Islet precursor cell (in vitro differentiated cells): ENCODE measurements at places on chromosomes 7 and 10.

DNA sequence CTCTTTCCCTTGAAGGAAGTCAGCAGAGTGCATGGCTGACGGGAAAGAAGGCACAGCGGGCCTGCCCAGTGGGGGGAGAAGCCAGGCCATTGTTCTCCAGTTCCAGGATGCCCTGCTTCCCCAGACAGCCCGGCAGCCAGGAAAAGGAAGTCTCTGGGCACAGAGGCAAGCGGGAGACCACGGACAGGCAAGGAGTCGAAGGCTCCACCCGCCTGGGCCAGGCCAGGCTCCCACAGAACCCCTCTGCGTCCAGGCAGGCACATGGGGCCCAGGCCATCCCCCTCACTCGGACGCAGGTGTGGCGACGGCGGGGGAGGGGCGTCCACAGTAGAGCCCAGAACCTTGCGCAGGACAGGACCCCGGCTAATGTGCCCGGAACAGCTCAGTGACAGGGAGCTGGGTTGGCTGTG is 8.7 kb downstream of the GPR146 start:
- DNase-seq, result no peak

- DNase-seq, result no peak
Observed at GRCh38 chr7:88018501-88018900, 84.5 kb downstream of the ADAM22 start.

- no peak for DNase-seq
Observed at GRCh38 chr10:31581741-31582323, 262.8 kb downstream of the ZEB1 start.

DNA sequence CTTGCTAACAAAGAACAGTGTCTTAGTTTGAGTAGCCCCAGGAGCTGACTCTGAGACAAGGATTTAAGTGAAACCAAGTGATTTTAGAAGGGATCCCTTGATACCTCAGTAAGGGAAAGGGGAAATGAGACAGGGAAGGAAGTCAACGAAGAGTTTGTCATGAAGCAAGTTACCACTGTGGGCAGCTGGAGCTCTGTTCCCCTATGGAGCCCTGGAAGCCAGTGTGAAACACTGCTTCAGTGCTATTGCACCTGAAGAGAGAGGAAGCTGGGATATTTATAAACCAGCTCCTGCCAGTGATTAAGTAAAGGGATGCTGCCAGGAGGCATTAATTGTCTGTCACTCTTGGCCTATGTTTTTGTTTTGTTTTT is 58.9 kb upstream of the WAPL start:
- no peak for DNase-seq

DNA sequence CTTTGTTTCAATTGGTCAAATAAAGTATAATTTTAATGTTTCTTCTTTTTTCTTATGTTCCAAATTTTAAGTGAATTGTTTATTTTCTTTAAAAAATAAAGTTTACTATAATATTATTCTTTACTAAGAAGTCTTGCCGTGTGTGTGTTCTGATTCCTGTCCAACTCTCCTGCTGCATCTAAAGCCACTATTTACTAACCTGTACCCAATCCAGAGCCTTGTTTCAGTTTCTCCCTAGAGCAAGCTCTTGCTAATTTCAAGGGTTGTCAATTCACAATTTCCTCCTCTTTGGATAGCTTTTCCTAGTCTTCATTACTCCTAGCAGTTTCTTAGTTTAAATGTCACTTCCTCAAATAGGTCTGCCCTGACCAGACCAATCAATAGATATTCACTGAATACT is 314.9 kb upstream of the SEMA3A start:
- DNase-seq, result no peak

DNA sequence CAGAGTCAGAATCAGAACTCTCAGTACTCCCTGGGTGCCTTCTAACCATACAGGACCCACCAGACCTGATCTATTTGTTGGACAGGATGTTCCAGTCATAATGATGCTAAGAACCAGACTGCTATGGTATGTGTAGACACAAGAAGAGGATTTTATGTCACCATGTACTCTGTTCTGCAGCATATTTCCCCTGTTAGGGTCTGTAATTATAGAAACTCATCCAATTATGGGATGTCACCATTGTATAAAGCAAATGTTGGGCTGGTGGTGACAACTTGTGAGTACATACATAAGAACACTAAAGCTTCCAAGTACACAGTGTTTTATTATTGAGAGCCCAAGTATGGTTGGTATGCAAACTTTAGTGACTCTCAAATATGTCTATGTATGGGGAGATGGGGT is 67.1 kb upstream of the AGBL3 start:
- DNase-seq, result no peak

DNA sequence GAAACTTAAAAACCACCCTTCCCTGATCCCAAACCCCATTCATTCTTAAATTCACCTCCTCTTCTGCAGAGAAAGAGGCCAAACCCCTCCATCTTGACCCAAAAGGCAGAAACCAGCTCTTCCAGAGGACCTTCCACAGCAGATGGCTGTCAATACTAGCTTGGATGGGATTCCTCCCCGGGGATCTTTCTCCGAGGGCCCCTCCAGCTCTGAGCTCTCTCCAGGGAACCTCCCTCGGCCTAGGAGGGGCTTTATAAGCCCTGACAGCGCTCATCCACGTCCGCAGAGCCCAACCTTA is 5.4 kb downstream of the TNRC18 start:
- no peak for DNase-seq

DNA sequence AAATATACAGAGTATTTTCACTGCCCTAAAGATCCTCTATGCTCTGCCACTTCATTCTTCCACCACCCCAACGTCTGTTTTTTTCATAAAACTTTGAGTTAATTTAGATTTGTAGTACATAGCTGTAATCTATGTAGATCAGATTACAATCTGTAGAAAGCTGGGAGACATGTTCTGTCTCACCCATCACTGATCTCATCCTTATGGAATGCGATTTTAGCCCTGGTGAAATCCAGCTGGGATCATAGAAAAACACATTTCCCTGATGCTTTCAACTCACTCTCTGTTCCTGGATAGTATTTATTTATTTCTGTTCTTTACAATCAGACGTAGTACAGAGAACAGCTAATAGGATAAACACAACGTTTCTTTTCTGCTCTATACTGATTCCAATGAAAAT is 521.0 kb downstream of the KIF20B start:
- DNase-seq, result peak; percentile 61

DNA sequence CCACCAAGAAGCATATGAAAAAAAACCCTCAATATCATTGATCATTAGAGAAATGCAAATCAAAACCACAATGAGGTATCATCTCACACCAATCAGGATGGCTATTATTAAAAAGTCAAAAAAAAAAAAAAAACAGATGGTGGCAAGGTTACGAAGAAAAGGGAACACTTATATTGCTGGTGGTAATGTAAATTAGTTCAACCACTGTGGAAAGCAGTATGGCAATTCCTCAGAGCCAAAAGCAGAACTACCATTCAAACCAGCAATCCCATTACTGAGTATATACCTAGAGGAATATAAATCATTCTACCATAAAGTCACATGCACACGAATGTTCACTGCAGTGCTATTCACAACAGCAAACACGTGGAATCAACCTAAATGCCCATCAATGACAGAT is 46.0 kb downstream of the CNOT4 start:
- no peak for DNase-seq

GRCh38 chr7:74294191-74294998 is 5.2 kb downstream of the CLIP2 start:
- peak; percentile 72 for DNase-seq

- DNase-seq, result peak; percentile 88
Observed at GRCh38 chr10:15167411-15168290, 842 bp downstream of the NMT2 start.

- DNase-seq, result no peak
Observed at GRCh38 chr7:749140-749551, 22.1 kb upstream of the PRKAR1B start.

DNA sequence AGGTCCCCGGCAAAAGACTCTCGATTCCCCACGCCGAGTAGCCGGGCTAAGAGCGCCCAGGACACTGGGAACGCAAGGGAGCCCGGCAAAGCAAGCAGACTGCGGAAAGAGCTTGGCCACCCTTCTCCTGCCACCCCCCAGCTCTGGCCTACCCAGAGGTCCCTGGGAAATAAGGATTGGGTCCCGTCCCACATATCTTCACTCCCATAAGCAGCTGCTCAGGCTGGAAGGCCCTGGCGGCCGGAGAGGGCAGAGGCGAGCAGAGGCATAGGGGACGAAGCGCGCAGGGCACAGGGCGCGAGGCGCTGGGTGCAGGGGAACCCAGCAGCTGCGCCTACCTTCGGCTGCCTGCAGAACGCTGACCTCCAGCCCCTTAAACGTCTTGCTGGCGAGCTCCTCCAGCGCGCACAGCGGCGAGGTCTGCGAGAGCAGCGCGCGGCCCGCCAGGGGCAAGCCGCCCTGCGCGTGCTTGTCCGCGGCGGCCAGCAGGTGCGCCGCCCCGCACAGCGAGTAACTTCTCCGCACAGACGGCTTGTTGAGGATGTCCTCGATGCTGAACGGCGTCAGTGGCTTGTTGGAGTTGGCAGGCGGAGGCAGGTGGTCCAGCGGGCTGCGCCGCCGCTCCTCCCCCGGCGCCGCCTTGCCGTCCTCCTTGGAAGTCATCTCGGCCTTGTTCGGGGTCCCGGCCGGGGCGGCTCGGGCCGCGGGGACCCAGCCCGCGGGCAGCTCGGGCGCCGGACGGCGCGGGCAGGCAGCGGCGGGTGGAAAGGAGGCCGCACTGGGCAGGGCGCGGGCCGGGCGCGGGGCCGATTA is 904 bp downstream of the LBX1 start:
- no peak for DNase-seq

DNA sequence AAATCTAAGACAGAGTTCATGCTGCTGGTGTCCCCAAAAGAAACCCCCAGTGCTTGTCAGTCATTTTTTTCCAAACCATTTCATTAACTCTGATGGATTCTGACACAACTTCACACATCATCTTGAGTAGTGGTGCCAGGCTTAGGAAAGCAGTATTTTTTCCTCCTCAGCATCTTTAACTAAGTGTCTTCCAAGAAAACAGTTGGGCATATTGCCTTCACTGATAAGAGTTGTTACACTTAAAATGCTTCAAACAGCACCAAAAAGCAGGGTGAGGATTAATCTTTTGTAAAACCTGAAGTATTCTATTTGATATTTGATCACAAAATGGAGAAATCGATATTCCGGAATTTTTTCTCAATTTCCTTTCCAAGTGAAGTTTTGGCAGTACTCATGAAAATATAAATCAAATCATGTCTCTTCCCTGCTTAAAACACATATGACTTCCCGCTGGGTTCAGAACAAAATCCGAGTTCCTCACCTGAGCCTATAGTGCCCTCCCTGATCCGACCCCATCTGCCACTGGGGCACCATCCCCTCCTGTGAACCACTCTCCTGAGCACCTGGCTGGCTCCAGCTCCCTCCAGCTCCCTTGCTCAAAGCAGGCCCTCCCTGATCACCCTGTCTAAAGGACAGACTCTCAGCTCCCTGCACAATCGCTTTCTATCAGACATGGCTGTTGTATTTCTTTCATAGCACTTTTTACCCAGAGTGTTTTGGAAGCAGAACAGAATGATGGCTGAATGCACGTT is 61.6 kb downstream of the CYTH3 start:
- DNase-seq, result no peak

DNA sequence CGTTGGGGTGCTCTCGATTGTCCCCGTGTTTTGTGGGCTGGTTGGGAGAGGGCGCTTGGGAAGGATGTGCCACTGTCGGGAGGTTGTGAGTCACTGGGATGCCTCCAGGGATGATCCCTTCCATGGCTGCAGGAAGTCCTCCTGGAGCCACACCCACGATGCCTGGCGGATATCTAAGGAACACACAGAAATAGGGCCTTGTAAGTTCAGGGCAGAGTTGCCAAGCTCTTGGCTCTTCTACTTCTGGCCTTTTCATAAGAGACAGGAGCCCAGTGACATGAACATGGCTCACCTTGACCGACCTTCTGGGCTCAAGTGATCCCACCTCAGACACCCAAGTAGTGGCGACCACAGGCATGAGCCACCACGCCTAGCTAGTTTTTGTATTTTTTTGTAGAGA is 47.6 kb downstream of the ZRANB1 start:
- peak; percentile 58 for DNase-seq

DNA sequence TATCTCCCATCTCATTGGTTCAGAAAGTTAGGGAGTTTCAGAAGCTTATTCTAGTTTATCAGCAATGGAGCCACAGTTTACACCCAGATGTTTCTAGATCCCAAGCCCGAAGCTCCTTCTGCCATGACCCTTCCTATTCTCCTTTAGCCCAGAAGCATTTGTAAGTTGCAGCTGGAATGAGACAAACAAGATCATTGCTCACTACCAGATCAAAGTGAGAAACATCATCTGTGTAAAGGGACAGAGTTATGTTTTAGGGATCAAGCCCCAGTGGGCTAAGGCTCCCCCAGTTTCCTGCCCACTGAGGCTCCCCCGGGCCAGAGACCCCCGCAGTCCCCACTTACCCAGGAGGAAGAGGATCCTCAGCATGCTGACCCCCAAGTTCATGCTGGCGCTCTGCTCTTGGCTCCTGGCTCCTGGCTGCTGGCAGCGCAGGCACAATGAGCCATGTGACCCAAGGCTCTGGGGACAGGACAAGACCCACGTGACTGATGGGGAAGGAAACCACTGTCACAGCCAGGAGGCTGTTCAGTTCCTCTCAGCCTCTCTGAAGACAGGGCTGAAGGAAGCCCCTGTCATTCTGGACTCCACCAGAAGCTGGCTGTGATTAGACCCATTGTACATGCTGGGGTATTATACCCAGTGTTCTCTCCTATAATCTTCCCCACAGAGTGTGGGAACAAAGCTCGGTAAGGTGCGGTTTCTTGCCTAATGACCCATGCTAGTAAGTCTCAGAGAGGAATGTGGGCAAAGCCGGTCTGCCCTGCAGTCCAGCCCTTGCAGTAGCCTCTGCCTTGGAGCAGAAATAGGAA is at the start of gene TMEM273:
TMEM273 (minus strand) TSS at position 442 of the 812 bp plus-strand sequence; CDS start at position 387, 55 bp downstream.
- DNase-seq, result no peak

GRCh38 chr10:86376852-86377796 is 10.5 kb upstream of the GRID1 start:
- DNase-seq, result peak; percentile 92

GRCh38 chr7:82080254-82080927 is 310.5 kb upstream of the HGF start:
- no peak for DNase-seq

- DNase-seq, result no peak
Observed at GRCh38 chr10:43905512-43906236, 257.0 kb upstream of the ZNF32 start.

DNA sequence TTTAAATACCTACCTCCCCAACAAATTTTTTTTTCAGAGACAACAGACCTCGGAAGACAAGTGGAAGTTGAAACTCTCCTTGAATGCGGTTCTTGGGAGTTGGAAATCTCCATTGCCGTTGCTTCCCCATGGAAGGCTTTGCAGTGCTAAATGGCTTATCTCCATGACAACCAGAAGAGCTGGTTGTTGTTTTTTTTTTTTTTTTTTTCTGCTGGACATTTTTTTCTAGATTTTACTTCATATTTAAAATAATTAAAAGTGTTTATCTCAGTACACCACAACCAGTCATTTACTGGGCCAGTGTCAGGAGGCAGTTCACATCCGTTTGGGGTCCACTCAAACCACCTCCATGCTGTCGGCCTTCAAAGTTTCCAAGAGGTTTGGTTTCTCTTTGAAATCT is 348.5 kb upstream of the PRKCQ start:
- no peak for DNase-seq
